ENCODE measurements at places on chromosomes 13 and 19.

DNA sequence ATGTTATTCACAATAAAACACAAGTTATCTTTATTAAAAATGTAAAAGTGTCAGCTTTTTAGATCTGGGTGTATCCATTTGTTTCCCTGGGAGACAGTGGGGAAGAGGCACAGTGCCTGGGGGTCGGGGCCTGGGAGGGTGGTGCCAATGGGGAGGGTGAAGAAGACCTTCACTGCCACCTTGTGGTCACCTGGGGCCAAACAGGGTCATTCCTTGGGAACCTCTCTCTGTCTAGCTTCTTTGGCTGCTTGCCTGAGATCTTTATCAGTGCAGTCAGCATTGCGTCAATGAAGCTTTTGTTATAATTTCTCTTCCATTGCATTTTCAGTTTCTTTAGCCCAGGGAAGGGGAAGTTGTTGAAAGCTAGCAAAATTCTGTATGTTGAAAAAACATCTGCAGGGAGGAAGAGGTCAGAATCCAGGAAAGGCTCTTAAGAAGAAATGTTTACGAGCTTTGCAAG lies 39.1 kb downstream of the PCDH8 start:
- peak; percentile 70 for DNase-seq

- DNase-seq = no peak
Measured at GRCh38 chr13:75666646-75667351, 30.7 kb downstream of the LMO7 start.

DNA sequence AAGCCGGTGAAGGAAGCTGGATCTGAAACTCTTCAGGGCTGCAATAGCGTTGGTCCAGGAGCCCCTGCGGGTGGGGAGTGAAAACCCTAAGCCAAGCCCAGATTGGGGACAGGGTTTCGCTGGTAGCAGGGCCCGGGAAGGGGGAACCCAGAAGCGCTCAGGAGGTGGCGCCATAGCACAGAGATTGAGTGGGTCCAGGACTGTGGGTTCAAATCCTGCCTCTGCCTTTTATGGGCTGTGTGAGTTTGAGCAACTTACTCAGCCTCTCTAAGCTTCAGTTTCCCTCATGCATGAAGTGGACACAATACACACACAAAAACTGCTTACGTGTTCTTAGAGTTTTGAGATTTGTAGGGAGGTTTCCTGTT lies 8.3 kb upstream of the SYCN start:
- peak; percentile 78 for DNase-seq

DNA sequence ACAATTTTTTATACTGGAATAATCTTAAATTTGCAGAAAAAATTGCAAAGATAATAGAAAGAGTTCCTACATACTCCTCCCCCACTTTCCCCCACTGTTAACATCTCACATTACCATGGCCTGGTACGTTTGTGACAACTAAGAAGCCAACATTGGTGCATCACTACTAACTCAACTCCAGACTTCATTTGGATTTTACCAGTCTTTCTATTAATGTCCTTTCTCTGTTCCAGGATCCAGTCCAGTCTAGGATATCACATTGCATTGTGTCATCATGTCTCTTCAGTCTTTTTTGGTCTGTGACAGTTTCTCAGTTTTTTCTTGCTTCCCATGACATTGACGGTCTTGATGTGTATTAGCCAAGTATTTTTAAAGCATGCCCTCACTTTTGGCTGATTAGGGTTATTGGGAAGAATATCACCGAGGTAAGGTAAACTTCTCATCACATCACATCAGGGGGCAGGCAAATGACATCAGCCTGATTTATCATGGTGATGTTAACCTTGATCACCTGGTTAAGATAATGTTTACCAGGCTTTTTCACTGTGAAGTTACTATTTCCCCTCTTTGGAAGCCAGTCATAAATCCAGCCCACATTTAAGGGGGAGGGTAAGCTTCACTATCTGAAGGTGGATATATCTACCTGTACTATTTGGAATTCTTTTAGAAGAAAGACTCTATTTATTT lies 322.1 kb downstream of the ENOX1 start:
- DNase-seq = no peak

- no peak for DNase-seq
Measured at GRCh38 chr13:77492982-77493381, 42.5 kb upstream of the SCEL start.

DNA sequence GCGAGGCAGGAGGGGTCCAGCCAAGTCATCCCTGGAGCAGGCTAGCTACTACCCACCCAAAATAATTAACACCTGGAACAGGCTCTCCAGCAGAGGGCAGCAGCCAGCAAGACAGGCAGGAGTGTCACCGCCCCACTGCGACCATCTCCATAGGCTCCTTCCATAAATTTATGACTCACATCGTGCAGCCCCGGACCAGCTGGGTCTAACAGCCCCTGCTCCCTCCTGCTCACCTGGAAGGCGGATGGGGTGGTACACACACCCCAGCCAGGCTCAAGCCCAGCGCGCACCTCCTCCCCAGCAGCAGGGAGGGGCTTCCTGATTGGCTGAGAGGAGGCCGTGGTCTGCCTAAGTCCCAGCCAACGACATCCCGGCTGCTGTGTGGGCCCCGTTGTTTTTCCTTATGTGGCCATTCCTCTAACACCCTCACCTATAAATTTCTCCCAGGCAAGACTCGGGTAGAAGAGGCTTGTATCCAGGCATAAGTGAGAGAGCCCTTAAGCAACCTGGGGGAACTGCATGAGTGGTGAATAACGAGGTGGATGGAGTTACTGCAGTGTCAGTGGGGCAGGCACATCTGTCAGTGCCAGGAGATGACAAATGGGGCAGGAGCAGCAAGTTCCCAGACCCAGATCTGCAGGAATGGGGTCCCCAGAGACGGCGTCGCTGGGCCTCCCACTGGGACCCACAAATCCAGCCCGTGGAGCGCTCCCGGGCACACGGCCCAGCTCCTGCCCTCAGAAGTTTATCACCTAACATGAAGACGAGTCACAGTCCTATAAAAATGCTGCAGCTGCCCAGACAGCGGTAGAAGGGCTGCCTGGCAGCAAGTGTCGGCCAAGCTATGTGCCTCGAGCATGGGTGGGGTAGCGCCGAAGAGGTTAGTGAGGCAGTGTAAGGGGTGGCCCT lies 43.1 kb downstream of the CEBPG start:
- DNase-seq = peak; percentile 80

DNA sequence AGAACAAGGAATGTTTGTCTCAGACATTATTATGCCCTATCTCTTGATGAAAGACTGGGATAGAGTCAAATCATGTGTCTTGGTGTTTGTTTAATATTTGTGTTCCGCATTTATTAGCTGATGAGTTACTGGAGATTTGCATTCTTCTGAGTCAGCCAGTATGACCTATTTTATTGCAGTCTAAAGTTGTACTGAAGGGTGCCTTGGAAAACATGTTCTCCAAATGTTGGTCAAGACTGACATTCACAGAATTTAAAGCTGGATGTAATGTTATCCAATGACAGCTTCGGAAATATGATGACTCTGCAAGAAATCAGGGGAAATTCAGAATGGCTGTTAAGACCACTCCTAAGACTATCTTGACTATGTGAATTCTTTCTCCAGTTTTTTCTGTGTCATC lies 134.0 kb downstream of the KCNRG start:
- DNase-seq = no peak

- DNase-seq = no peak
Measured at GRCh38 chr13:31310786-31311185, 111.0 kb downstream of the B3GLCT start.

Measured in activated CD4-positive, alpha-beta T cell treated with anti-CD3 and anti-CD28 coated beads for 48 hours (primary cell).